ENCODE measurements at places on chromosomes 4 and X.

DNA sequence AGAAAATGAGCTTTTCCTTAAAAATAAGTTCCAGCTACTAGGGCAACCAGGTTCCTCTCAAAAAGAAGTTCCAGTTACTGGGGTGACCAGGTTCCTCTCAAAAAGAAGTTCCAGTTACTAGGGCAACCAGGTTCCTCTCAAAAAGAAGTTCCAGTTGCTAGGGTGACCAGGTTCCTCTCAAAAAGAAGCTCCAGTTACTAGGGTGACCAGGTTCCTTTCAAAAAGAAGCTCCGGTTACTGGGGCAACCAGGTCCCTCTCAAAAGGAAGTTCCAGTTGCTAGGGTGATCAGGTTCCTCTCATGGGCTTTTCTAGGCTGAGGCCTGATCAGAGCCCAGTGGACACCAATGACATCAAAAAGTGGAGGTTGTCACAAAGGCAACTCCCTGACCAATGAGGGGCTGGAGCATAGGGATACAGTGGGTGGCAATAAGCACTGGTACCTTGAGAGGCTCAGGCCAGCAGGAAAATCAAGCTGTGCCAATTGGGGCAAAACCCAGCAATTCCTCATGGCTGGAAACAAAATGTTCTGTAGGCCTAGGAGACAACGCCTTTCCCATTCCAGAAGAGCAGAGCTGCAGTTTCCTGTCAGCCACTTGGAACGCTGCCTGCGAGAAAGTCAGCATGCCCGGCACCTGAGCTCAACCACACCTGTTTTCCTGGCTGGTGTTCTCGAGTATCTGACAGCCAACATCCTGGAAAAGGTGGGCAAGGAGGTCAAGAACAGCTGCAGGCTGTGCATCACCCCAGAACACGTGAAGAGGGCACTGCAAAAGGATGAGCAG, 12.3 kb upstream of the SYTL5 start:
- DNase-seq, result no peak

DNA sequence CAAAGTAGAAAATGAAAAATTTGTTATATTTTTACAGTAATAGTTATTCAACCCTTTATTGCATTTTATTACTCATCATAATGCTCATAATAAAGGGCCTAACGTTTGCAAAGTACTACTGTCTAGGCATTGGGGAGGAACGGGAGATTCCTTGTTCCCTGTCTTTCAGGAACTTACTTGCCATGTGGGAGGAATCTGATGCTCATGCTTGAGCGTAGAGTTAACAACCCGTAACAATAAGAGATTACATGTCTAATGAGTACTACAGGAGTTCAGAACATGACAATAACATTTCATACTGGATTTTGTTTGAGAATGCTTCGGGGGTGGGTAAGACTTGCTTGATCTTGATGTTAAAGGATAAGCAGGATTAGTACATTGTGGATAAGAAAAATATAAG, 2.9 kb downstream of the CCSER1 start:
- no peak for DNase-seq

DNA sequence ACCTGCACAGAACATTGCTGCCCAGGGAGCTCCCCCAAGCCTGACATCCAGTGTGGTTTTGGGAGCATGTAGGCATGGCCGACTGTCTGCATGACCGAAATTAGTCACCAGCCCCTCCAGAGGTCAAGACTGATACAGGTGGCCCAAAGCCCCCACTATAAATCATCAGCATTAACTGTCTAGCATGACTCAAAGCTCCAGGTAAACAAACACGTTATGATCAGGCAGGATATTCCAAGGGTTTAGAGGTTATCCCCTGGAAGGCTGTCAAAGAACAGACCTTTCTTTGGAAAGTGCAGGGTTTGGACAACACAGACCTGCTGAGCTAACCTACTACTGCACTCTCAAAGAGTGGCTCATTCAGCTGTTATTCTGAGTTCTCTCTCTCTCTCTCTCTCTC, 2.1 kb upstream of the FAM9A start:
- no peak for DNase-seq

GRCh38 chrX:39889704-39890103, 208.1 kb downstream of the BCOR start:
- no peak for DNase-seq

DNA sequence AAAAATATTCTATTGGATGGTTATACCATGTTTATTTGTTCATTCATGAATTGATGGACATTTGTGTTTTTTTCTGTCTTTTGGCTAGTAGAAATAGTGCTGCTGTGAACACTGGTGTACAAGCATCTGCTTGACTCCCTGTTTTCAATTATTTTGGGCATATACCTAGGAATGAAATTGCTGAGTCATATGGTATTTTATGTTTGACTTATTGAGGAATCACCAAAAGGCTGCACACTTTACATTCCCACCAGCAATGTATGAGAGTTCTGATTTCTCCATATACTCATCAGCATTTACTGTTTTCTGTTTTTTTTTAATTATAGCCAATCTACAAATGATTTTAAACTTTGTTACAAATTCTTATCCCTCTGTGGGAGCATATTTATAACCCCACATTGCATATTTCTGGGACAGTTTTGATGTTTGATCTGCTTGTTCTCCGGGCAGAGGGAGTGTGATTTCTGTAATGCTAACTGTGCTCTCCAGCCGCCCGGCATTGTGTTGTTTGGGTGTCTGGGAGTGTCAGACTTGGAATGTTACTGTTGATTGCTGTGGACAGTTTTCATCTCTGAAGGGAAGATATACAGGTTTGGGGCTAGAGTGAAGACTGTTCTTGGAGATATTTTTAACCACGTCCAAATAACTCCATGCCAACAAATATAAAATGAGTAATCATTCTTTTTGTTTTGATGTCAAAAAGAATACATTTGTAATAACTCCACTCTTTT, 60.5 kb upstream of the PGRMC2 start:
- DNase-seq, result no peak

DNA sequence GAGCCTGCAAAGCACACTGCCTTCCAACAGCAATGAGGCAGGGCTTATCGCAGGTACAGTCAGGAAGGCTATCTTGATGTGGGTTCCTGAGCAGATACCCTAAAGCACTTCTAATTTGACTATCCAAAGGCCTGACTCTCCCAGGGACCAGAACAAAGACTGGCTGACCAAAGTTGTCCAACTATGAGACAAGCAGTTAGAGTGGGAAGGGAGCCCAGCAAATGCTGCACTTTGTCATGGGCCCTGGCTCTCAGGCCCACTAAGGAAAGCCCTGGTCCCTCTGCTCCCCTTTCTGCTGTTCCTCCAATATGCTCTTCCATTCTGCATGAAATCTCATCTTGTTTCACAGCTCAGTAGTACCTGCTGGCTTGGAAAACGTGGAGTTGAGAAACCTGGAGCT, 391.0 kb downstream of the RAB28 start:
- DNase-seq, result no peak

GRCh38 chr4:20297783-20298182, 46.1 kb downstream of the SLIT2 start:
- no peak for DNase-seq

DNA sequence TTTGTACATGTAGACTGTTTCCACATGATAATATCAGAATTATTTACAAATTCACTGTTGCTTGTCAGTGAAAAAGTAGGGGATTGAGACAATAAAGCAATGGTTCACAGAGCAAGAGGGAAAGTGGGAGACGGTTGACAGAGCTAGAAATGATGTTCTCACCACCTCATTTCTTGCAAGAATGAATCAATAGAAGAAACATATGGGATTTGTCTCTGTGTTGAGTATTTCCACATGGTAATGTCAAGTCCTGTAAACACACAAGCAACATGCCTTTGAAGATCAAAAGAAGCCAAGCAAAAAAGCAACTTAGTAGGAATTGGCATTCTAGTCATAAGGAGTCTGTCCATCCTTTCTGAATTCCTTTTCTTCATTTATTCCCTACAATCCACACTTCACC, 1806.6 kb upstream of the AGA start:
- DNase-seq, result no peak

GRCh38 chrX:112844250-112844649, 3.6 kb upstream of the AMOT start:
- DNase-seq, result no peak

GRCh38 chr4:7344636-7345155, 90.0 kb downstream of the PSAPL1 start:
- DNase-seq, result no peak

DNA sequence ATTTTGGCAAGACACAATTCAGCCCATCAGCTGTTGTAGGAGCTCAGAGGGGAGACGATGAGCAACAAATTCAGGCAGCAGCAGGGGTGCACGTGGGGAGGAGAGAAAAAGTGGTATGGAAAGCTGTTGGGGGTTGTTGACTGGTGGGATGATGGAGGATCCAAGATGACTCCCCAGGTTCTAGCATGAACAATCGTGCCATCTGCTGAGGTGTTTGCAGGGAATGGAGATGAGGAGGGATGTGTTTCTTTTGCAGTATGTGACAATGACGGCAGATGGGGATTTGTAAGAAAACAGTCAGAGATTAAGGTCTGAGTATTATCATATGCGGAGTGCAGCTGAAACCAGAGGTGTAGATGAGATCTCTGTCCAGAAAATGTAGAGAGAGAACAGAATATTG, 63.3 kb downstream of the SEL1L3 start:
- DNase-seq, result no peak

GRCh38 chr4:56060036-56060435, 111.3 kb downstream of the CEP135 start:
- DNase-seq, result no peak

GRCh38 chrX:88655460-88655859, 91.6 kb upstream of the CPXCR1 start:
- DNase-seq, result no peak

- DNase-seq, result no peak
Measured at GRCh38 chr4:20281453-20281852, 29.7 kb downstream of the SLIT2 start.

DNA sequence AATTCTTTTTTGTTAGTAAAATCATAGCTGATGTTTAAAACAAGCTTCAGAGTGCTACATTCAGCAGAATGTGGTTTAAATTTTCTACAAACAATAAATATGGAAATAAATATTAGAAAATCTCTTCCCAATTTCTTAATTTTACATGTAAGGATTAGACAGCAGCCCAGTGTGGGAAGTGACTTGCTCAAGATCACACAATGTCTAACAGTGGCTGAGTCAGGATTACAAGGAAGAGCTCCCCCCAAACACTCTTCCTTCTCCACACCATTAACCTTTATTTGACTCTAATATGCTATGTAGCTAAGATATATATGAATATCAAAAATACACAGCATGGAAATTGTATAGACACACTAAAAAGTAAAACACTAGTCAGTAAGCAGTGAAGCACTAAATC, 59.5 kb downstream of the SLC10A7 start:
- DNase-seq, result no peak

GRCh38 chrX:24839331-24839730, 145.6 kb downstream of the POLA1 start:
- DNase-seq, result no peak

- no peak for DNase-seq
Measured at GRCh38 chrX:130997314-130997713, 60.8 kb upstream of the ARHGAP36 start.

GRCh38 chrX:151816934-151817333, 82.4 kb downstream of the CNGA2 start:
- no peak for DNase-seq

GRCh38 chr4:14877246-14878225, 124.7 kb upstream of the CPEB2 start:
- DNase-seq, result no peak

GRCh38 chr4:185700048-185700447, 111.9 kb downstream of the SORBS2 start:
- no peak for DNase-seq

DNA sequence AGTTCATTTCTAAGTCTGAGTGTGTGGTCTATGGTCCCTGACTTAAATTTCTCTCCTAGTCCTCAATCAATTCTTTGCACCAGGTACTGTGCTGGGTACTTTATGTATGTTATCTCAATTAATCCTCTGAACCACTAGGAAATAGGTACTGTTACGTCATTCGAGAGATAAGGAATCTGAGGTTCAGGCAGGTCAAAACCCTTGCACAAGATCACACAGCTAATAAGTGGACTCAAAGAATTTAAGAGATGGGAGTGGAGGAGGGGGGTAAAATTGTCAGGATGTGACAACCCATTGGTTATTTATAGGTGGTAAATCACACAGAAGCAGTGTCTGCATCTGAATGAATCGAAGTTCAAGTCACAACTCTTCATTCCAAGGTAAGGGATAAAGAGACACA, 169.4 kb downstream of the EFHC2 start:
- no peak for DNase-seq
